ENCODE measurements at places on chromosomes 2 and 18.

DNA sequence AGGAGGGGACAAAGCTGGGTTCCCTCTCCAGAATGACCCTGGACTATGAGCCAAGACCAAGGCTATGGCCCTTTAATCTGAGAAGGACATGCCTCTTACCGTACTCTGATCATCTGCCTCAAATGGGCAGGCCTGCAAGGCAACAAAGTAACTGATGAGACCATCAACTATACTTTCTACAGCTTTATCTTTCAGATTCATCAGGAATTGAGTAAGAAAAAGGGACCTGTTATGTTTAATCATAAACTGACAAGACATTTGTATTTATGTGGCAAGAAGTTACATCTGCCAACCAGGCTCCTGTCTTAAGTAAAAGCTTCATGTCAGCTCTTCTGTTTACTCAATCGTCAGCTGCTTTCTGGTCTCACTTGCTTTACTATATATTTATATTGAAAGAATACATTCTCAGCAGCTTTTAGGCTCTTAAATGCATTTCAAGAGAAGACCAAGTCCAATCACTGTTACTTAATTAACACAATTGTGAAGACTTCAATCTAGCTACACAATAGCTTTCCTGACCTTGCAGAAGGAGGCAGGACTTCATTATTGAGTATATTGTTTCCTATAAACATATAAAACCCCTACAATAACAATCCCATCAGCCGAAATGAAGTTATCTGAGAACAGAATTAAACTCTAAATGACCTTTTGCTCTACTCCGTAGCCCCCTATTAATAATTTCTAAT, 163.8 kb downstream of the ETAA1 start:
- no peaks in the 10 kb centered on the region for H3K4me1 ChIP-seq
- no peak for DNase-seq

DNA sequence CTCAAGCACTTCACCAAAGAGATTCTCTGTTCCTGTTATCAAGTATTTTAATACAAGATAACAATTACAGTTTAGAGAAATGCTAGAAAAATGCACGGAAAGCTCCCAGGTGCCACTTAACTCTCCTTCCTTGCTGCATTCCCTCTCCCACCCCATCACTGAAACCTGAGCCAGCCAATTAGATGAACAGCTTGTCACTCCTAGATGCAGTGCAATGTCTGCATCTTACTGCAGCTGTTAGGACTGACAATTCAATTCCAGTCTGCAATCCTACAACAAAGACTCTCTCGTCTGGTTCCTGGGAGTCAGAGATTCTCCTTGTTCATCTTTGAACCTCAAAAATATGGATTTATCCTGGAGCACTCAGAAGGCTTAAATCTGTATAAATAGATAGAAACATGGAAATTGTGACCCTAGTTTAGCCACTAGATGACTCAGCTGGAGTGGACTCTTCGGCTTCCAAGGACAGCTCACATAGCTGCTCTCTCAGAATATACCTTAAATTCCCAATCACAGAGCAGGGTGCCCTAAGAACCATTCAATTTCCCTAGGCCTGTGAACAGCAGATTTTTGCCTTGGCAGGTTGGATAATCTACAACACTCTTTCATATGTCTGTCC, 311.1 kb downstream of the NRXN1 start:
- DNase-seq = no peak
- no peaks in the 10 kb centered on the region for H3K27me3 ChIP-seq
- H3K4me1 ChIP-seq = no peaks in the 10 kb centered on the region
- no peaks in the 10 kb centered on the region for H3K36me3 ChIP-seq
- no peak overlapping the region for H3K4me3 ChIP-seq

- H3K36me3 ChIP-seq = no peaks in the 10 kb centered on the region
- no peaks in the 10 kb centered on the region for H3K27me3 ChIP-seq
- H3K27ac ChIP-seq = no peak overlapping the region
- no peak overlapping the region for H3K4me3 ChIP-seq
- DNase-seq = no peak
- no peaks in the 10 kb centered on the region for H3K4me1 ChIP-seq
Measured at GRCh38 chr2:124805060-124805459, 780.0 kb downstream of the CNTNAP5 start.

DNA sequence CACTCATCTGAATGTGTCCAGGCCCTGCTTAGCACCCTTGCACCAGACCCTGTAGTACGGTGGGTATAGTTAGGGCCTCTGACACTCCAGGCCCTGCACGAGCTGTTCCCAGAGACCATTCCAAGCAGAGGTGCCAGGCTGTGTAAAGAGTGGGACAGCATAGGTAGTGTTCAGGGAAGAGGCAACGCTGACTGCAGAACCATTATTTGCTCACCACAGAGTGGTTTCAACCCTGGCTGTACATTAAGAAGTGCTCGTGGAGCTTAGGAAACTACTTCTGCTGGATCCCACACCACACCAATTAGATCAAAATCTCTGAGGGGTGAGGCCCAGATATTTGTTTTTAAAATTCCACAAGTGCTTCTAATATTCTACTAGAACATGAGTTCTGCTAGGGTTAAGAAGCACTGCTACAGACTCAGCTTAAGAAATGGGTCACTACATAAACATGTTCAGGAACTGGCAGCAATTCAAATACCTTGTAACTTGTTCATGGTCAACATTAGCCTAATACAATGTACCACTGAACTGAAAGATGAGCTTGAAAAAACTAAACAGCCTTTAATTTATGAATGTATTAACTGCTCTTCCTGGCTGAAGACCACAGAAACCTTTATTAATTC, 183.0 kb downstream of the MYO5B start:
- peaks cover 1% of the 10 kb centered on the region for H3K4me1 ChIP-seq
- H3K36me3 ChIP-seq = no peaks in the 10 kb centered on the region
- H3K4me3 ChIP-seq = no peak overlapping the region
- H3K27me3 ChIP-seq = peaks cover 17% of the 10 kb centered on the region
- H3K27ac ChIP-seq = no peak overlapping the region

All from activated CD4-positive, alpha-beta T cell treated with anti-CD3 and anti-CD28 coated beads, Interleukin-2, amount 10 ng/mL, durations not matched to agents 24 days and 14 days (primary cell).